ENCODE measurements at places on chromosomes 7 and 10.

GRCh38 chr10:11480687-11481086 is 130.8 kb downstream of the USP6NL start:
- DNase-seq: no peak

- DNase-seq: no peak
Measured at GRCh38 chr7:47518827-47519226, 63.1 kb downstream of the TNS3 start.

- no peak for DNase-seq
Measured at GRCh38 chr7:93015779-93016481, 101.8 kb downstream of the SAMD9 start.

- DNase-seq: no peak
Measured at GRCh38 chr10:50993771-50994251, 80.5 kb upstream of the PRKG1 start.

GRCh38 chr10:117166418-117167345 is 28.6 kb upstream of the VAX1 start:
- no peak for DNase-seq

GRCh38 chr10:131806146-131806545 is 94.7 kb upstream of the PPP2R2D start:
- no peak for DNase-seq

- no peak for DNase-seq
Measured at GRCh38 chr7:16708511-16708910, 45.0 kb upstream of the TSPAN13 start.

DNA sequence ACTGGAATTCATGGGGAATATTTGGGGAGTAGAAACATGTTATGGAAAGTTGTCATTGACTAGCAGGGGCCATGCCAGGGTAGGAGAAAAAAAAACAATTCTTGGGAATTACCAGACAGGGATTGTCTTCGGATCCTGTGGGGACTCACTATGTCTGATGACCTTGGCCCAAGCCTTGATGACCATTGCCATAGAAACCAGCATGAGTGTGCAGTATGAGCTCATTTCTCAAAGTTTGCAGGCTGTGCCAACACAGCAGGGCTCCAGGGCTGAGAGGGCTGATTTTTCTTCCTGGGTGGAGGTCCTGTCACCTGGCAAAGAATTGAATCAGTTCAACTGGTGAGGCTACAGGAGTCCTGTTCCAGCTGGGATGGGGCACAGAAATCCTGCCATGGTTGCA is 198.3 kb downstream of the ADRA2A start:
- DNase-seq: no peak

GRCh38 chr10:66917104-66917503 is 8.7 kb upstream of the LRRTM3 start:
- DNase-seq: no peak

DNA sequence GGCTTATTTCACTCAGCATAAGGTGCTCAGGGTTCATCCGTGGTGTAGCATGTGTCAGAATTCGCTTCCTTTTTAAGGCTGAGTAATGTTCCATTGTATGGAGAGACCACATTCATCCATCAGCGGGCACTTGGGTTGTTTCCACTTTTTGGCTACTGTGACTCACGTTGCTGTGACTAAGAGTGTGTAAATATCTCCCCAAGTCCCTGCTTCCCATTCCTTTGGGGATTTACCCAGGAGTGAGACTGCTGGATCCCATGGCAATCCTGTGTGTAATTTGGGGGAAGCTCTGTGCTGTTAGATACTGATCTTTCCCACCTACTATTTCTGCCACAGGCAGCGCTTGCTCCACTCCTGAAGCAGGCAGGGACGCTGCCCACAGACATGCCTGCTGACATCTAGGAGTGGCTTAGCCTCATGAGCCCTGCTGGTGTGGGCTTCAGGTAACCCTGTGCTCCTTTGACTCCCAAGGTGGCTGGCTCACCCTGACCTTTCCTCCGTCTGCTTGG is 346.0 kb downstream of the FRMD4A start:
- no peak for DNase-seq

- DNase-seq: no peak
Measured at GRCh38 chr10:17265468-17265867, 37.4 kb downstream of the VIM start.

Data from COLO829 (cell line).